Fibroblast of skin of right biceps (primary cell): ENCODE measurements at places on chromosomes 2 and 18.

DNA sequence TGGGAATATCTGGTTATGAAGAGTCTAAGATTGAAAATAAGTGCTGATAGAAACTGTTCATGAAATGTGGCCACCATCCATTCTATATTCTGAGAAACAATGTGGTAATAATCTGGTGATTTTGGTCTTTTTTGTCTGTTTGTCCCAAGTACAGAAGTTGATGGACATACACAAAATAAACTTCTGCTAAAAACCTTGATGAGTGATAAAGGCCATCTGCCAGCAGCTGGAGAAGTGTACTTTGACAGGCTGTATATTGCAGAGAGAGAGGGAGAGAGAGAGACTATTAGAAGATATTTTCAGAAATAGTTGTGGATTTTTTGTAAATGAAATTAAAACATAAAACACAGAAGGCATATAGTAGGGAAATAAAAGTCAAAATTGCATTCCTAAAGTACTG is 96.9 kb upstream of the NABP1 start:
- DNase-seq, result no peak

DNA sequence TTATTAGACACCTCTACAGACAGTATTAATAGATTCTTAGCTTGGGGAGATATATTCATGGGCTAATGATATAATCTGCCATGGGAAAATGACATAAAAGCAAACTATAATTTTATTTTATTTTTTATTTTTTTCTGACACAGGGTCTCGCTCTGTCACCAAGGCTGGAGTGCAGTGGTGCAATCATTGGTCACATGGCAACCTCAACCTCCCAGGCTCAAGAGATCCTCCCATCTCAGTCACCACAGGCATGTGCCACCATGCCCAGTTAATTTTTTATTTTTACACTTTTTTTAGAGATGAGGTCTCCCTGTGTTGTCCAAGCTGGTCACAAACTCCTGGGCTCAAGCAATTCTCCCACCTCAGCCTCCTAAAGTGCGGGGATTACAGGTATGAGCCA is 39.3 kb downstream of the RTN4 start:
- peak; percentile 39 for DNase-seq

DNA sequence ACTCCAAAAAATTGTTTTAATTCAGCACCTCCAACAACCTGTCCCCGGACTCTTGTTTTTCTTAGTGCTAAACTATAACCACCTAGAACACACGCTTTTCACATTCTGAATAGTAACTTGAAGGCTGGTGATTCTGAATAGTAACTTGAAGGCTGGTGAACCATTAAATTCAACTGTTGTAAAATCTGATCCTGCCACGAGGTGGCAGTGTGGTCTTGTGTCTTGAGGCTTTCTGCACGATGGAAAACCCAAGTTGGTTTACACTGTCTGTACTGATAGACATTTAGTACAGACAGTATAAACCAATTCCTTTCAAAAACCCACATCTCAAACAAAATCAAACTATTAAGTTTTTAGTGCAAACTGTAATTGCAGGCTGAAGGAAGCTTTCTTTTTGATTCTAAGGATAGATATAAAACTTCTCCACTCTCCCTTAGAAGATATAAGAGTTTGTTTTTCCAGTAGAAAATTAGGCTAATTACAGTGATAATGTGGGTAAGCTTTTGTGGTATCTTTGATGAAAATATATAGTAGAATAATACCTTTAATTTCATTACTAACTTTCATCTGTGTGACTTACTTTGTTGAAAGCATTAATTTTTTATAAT is 57.6 kb downstream of the VAPA start:
- peak; percentile 72 for DNase-seq

DNA sequence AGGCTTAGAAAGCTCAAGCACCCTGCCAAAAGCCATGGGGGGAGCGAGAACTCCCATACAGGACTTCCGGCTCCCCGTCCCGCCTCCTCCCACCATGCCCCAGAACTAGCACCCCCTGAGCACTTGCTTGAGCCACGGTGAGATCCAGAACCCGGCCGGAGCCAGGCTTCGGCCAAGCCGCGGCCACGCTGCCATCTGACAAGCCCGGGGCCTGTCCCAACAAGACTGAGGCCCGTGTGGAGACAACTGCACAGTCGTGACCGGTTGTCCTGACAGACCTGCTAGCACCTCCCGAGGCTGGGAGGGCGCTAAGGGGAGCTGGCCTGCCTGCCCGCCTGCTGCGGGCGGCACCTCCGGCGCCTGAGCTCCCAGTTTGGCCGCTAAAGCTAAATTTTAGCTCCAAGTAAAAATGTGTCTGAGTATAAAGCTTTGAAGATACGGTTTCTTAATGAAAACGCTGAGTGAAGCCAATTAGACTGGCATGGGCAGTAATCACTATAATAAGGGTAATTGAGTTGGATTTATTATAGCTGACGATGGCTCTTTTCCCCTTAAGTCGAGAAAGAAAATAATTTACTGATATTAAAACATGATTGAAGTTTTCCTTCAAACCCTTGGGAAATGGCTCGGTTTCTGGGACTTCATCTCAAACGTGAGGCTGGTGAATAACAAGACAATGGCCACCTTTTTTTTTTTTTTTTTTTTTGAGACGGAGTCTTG is 78.3 kb upstream of the ODC1 start:
- no peak for DNase-seq

GRCh38 chr2:98158305-98158704 is 71.3 kb downstream of the VWA3B start:
- no peak for DNase-seq

GRCh38 chr2:234732404-234733092 is 219.3 kb upstream of the SH3BP4 start:
- no peak for DNase-seq

- no peak for DNase-seq
These were observed 1.8 kb downstream of the CHAC2 start for GRCh38 chr2:53769318-53769945.

DNA sequence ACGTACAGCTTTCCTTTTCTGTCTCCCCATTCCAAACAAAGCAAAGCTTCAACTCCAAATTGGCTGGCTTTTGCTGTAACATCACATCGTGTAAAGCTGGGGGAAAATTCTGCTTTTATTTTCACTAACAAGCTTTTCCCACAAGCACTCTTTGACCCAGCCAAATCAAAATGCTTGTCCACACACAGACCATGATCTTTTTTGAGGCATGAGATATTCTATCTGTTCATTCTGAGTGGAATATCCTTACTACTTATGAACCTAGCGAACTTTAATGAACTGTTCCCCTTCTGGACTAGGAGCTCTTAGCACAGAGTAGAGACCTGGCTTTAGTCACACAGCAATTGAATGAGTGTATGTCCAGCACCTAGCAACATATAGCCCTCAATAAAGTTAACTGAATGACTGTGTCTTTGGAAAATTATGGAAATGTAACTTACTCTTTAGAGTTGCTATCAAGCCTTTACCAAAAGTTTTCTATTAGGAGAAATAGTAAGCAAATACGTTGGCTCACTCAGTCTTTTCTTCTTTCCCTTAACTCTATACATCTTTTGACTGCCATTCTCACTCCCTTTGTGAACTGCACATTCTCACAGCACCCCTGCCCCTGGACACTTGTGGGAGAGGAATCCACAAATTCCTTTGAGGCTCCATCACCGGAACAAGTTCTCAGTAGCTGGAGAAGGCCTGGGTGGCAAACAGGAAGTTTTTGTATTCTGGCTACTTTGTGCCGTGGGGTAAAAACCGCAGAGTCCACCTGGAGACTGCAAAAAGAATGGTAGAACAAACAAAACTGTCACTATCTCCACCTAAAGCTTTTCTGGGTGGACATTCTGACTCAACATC is 1.3 kb upstream of the UBE2E3 start:
- peak; percentile 80 for DNase-seq

GRCh38 chr18:77590943-77591515 is 341.4 kb downstream of the GALR1 start:
- no peak for DNase-seq

GRCh38 chr18:21820033-21820810 is 79.6 kb downstream of the MIB1 start:
- DNase-seq, result peak; percentile 22

- DNase-seq, result no peak
These were observed 60.6 kb downstream of the POU3F3 start for GRCh38 chr2:104914509-104914908.

- no peak for DNase-seq
These were observed 134.3 kb upstream of the TACR1 start for GRCh38 chr2:75333646-75334045.

DNA sequence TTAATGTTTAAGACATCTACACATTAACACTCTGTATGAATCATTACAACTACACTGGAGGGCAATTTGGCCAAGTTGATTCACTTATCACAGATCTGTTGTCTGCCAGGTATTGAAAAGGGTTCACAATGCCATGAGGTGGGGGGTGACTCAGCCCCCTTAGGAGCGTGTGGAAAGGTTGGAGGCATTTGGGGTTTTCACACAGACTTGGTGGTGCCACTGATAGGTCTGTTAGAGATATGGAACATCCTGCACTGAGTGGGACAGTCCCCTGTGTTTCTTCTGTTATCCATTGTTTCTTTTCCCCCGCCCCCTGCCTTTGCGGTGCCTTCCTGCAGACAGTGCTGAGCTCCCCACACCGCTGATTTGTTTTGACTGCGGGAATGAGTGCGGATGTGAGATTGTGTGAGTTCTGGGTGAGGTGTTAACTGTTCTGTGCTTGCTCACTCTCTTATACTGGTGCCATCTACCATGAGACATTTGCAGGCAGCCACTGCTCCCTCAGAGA is 9.3 kb upstream of the TSN start:
- DNase-seq, result no peak

DNA sequence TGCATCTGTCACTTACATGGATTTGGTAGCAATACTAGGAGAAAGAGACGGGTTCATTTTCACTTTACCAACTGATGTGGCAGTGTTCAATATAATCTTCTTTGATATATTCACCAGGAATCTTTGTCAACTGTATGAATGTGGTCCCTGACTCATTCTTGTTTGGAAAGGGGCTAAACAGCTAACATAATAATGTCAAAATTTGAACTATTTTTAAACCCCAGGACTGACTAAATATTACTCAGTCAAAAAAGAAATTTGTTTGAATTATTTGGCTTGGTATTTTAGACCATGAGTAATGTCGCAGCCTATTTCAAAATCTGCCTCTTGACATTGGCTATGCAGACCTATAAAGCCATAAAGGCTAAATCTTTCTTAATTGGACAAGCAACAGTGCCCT is 413.7 kb upstream of the RGPD4 start:
- peak; percentile 84 for DNase-seq

DNA sequence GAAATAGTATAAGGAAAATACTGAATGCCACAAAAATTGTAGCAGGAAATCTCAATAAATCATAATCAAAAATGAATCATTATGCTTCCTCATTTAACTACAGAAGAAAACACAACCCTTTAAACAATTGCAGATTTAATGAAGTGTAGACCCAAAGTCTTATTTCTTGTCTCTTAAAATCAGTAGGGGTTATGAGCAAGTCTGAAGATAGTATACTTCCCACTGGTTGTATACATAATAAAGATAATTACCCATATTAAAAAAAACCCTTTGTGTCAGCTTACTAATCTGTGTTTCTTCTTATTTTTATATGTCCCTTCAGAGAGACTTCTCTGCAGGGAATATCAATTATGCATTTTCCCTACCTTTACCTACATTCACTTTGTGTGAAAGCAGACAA is 504.7 kb downstream of the ERBB4 start:
- DNase-seq, result no peak

GRCh38 chr2:231745303-231746038 is 35.6 kb downstream of the PDE6D start:
- no peak for DNase-seq

GRCh38 chr2:47521666-47522285 is 118.8 kb downstream of the MSH2 start:
- no peak for DNase-seq

GRCh38 chr2:46574457-46575355 is 95.3 kb downstream of the TMEM247 start:
- peak; percentile 8 for DNase-seq

DNA sequence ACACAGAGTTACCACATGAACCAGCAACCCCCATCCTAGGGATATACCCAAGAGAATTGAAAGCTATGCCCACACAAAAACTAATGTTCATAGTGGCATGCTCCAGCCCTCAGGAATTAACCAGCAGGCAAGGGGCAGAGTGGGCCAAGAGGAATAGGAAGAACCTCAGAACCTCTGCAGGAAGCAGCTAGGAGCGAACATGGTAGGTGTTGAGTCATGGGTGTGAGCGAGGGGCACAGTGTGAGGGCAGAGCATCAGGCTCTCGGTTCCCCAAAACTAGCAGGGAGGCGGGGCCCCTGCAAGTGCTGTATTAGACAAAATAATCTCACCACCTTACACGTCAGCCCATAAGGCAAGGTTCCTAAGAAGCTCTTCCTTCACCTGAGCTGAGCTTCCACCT is 5.6 kb upstream of the RUFY4 start:
- DNase-seq, result no peak

DNA sequence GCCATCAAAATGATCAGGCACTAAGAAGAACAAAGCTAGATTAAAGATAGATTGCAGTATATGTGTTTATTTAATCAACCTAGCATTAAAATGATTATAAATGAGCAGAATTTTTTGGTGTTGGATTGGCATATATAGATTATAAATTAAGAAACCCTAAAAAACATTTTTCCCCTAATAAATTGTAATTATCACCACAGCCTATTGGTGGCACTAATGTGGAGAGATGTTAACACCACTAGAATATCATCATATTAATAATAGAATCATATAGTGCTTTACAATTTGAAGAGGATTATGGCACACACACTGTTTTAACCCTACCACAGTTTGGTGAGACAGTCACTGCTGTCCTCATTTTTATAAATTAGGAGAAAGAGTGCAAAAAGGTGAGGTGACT is 112.4 kb upstream of the RND3 start:
- DNase-seq, result no peak

DNA sequence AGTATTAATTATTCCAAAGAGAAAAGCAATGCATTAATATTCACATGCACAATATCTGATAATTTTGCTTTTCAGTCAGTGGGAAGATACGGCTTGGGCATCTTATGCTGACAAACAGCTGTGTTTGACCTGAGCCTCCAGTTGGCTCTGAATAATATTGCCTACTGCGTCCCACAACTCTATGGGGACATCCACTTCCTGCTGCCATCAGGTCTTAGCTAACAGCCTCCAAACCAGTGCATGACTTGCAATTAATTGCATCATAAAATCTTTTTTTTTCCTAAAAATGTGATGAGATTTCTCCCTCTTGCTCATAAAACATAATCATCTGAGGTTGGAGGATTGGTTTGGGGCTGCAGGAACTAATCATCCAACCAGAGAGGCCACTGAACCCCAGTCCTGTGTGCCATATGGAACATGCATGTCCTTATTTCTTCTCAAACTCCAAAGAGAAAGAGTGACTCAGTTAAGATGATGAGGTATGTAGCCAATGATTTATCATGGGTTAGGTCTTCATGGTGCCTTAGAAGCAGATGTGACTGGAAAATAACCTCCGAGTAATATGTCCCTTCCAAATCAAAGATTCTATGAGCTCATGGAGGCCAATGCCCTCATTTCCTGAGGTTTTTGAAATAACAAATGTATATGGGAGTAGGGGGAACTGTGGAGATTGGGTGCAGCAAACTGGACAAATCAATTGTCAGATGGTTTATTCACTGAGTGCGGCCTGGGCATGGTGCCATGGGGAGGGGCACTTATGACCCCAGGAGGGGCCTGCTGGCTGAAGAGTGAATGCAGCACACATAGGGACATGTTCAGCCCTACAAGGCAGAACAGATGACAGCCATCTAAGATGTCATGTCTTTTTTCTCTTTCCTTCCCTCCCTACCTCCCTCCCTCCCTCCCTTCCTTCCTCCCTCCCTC is 39.4 kb downstream of the EDAR start:
- DNase-seq, result peak; percentile 9

- DNase-seq, result no peak
These were observed 974.3 kb upstream of the CELF4 start for GRCh38 chr18:38539856-38540255.
